ENCODE measurements at places on chromosomes 12 and 14.

DNA sequence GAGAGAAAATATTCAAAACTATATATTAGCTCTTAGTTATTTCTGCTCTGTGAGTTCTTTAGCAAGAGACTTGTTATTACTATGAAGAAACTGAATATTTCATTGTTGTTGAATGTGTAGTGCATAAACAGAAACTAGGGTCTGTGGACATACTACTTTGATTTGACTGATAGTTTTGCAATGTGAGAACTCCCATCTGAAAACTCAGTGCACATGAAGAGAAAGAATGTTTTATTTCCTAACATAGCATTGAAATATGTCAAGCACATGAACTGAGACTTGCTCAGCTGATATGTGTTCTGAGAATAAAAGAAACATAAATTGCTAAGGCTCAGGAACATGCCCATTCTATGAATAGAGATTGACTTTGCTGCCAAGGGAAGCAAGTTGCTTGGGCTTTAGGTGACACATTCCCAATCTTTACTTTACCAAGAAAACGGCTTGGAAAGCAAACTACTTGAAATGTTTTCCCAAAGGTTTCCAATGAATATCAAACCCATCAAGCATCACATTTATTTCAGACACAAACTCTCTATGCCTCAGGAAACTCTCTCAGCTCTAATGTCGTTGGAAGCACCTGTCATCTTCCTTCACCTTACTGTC, 290.4 kb downstream of the SLC16A7 start:
- DNase-seq: no peak

- DNase-seq: no peak
These were observed 127.7 kb downstream of the SLC16A7 start for GRCh38 chr12:59723520-59723919.

GRCh38 chr14:95901054-95901453, 24.4 kb downstream of the TUNAR start:
- no peak for DNase-seq

DNA sequence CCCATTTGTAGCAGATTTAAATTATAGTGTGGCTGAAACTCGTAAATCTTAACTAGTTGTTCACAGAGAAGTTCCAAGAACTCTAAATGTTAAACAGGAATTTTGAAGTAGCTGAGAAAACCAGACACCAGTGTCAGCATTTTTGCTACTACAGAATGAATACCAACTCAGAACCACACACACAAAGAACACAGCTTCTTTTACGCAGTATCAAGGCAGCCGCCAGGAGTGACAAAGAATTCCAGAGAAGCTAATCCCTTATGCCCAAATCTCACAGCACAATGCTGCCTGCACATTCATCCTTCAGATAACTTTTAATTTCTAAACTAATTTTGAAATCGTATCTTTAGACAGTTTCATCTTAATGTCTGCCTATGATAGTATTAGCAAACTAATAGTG, 37.4 kb downstream of the SLC6A15 start:
- no peak for DNase-seq

DNA sequence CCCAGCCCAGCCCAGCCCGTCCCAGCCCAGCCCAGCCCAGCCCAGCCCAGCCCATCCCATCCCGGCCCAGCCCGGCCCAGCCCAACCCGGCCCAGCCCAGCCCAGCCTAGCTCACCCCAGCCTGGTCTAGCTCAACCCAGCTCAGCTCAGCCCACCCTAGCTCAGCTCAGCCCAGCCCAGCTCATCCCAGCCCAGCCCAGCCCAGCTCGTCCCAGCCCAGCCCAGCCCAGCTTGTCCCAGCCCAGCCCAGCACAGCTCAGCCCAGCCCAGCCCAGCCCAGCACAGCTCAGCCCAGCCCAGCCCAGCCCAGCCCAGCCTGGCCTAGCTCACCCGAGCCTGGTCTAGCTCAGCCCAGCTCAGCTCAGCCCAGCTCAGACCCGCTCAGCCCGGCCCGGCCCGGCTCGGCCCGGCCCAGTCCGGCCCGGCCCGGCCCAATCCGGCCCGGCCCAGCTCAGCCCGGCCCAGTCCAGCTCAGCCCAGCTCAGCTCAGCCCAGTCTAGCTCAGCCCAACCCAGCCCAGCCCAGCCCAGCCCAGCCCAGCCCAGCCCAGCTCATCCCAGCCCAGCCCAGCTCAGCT, 184.7 kb downstream of the TMEM121 start:
- DNase-seq: no peak

- DNase-seq: no peak
These were observed 86.9 kb downstream of the ATF7IP start for GRCh38 chr12:14452336-14452735.

DNA sequence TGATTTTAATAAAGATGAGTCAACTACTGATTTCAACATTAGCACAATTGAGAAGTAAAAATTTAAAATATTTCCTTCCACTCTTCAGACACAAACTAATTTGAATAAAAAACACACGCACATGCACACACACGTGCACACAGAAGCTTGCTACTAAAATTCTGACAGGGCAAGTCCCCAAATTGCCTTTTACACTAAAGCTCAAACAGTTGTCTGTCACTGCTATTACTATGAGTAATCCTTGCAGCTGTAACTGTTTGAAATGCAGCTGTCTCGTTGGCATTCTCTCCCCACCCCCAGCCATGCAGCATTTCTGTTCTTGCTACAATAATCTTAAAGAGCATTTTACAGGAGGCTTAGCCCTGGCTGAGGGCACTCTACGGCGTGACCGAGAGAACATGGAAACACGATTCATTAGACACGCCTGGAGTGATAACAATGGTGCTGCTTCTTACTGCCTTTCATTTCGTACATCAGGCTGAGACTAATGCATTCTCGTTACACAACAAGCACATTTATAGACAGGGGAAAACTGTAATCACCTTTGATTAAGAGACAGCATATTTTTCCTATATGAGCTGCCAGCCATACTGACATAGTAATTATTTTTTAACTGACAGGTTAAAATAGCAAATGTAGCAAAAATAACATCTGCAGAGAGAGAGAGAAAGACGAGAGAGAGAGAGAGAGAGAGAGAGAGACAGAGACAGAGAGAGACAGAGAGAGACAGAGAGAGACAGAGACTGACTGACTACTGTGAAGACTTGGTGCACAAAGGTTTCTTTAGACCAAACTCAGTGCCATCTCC, 153.8 kb downstream of the MED13L start:
- peak; percentile 35 for DNase-seq

DNA sequence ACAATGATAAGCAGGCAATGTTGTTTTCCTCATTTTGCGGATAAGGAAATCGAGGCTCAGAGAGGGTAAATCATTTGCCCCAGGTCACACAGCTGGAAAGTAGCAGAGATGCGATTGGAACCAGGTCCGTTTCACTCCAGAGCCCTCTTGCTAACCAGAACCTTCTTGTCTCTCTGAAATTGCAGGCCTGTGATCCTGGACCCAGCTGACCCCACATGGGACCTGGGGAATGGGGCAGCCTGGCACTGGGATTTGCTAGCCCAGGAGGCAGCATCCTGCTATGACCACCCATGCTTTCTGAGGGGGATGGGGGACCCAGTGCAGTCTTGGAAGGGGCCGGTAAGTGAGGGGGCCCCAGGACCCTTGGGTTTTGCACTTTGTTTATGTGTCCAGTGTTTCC, 9.5 kb downstream of the OAS3 start:
- no peak for DNase-seq

Data from hematopoietic multipotent progenitor cell treated with erythropoietin and hydrocortisone succinate and interleukin-3 and kit ligand, for 6 days (in vitro differentiated cells).